EL (cell line): ENCODE measurements at places on chromosomes 3 and 15.
A peak's percentile ranks its signal among the peaks of the same experiment; 100 is the strongest.

GRCh38 chr15:70528270-70528706 lies 235.1 kb downstream of the UACA start:
- peak; percentile 30 for DNase-seq

DNA sequence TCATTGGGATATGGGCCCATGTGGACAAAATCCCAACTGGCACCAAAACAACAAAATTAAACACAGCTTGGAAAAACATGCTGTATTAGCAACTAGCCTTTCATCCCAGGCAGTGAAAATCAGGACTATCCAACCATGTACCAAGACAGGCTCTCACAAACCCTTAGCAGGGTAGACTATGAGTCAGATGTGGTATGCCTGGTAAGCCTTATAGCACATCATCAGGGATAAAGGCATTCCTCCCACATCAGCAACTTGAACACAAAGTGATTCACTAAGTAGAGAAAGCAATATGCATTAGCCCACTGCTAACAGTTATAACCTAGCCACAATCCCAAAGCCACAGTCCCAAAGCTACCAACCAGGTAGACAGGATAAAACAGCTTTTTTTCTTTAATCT lies 8.0 kb downstream of the CEP152 start:
- DNase-seq, result peak; percentile 87

- DNase-seq, result no peak
Measured at GRCh38 chr3:43958973-43959372, 268.2 kb downstream of the ABHD5 start.

GRCh38 chr15:100712226-100712625 lies 109.8 kb downstream of the ASB7 start:
- peak; percentile 41 for DNase-seq

GRCh38 chr3:32410367-32411246 lies 19.0 kb downstream of the CMTM7 start:
- DNase-seq, result no peak

- no peak for DNase-seq
Measured at GRCh38 chr3:154250291-154250690, 74.0 kb downstream of the DHX36 start.

DNA sequence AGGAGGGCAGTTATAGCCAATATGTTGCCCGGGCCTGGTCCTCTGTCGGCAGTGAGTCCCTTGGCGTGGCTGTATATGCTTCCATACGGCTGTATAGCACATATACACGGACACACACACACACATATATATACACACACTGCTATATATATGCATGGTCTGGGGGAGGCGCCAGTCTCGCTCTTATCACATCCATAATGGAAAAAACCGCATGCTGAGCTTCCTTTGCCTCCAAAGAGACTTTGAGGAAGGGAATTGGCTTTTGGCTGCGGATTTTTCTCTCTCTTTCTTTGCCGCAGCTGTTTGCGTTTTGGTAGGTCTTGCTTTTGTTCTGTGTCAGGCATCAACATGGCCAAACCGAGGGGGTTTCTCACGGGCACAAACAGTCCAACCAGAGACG lies 11.3 kb upstream of the TMEM115 start:
- DNase-seq, result no peak

DNA sequence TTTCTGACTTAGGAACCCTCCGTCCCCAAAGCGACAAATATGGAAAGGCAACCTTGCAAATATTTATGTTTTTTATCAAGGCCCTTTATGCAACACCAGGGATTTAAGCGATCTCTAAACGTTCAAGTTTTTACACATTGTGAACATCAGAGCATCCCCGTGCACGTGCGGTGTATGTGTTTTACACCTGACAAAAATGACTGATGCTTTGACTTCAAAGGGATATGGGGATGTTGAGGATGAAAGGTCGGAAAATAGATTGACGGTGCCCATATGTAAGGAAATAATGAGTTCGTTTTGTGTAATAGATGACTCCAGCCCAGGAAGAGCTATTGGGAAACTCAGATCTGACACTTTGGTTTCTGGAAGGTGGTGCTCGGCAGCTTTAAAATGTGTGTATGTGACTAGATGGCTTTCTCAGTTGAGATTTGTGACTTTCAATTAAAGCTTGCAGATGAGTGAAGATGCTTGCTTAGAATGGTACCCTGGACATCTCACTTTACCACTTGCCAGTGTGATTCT lies 866 bp downstream of the SLC49A4 start:
- DNase-seq, result no peak

DNA sequence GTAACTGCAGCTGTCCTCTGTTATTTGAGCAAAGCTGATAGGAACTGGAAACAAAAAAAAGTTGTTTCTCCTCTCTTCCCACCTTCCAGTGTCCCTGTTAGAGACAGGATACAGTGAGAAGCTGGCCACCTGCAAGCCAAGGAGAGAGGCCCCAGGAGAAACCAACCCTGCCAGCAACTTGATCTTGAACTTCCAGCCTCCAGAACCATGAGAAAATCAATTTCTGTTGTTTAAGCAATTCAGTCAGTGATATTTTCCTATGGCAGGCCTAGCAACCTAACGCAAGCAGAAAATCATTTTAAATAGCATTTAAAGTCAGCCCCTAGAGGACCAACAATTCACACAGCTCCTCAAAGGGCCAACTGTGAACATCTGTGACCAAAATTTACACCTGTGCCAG lies 291.3 kb downstream of the OXSM start:
- DNase-seq, result no peak

- no peak for DNase-seq
Measured at GRCh38 chr3:172132159-172132586, 92.8 kb downstream of the FNDC3B start.

- DNase-seq, result no peak
Measured at GRCh38 chr15:42359985-42360384, 684 bp downstream of the CAPN3 start.

- DNase-seq, result peak; percentile 96
Measured at GRCh38 chr3:15647611-15648167, 46.1 kb downstream of the BTD start.

DNA sequence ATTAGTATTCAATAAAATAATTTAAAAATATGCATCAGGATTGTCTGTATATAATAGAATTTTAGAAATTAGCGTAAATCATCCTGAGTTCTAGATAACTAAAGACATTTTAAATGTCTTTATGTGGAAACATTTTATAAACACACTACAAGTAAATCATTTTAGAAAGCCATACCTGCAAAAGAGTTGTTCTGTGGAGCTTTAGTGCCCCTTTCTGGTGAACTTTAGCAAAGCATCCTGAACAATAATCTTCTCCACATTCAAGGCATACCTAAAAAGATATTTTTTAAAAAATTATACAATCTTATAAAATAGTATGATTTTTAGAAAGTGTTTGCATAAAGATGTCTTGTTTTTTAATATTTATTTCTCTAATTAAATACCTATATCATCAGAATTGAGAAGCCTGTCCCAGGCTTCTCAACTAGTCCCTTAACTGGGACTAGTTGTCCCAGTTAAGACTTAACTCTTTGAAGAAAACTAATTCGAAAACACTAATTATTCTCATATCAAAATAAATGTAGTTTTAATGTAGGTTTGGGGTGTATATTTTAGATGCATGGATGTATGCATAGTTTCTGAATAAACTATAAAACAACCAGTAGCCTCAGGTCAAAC lies 29.7 kb downstream of the ZBBX start:
- DNase-seq, result no peak

- peak; percentile 86 for DNase-seq
Measured at GRCh38 chr3:38168151-38169026, 3.1 kb downstream of the OXSR1 start.

GRCh38 chr3:77919244-77919643 lies 879.3 kb downstream of the ROBO2 start:
- no peak for DNase-seq

DNA sequence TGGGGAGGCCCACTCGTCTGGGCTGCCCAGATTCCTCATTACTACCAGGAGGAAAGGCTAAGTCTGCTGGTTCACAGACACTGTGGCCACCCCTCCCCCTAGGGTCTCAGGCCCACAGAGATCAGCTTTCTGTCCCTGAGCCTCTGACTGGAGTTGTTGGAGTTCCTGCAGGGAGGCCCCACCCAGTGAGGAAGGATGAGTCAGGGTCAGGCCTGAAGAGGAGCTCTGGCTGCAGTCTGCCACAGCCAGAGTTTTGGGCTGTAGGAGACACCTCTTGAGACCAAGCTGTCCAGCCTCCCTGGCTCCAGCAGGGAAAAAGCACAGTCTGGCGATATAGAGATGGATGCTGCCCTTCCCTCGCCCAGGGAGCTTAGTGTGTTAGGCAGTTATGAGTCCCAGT lies 720.9 kb upstream of the SEMA6D start:
- DNase-seq, result no peak

GRCh38 chr15:41180206-41180789 lies 50.3 kb downstream of the EXD1 start:
- peak; percentile 38 for DNase-seq

- no peak for DNase-seq
Measured at GRCh38 chr3:183540501-183541234, 14.8 kb downstream of the KLHL6 start.

DNA sequence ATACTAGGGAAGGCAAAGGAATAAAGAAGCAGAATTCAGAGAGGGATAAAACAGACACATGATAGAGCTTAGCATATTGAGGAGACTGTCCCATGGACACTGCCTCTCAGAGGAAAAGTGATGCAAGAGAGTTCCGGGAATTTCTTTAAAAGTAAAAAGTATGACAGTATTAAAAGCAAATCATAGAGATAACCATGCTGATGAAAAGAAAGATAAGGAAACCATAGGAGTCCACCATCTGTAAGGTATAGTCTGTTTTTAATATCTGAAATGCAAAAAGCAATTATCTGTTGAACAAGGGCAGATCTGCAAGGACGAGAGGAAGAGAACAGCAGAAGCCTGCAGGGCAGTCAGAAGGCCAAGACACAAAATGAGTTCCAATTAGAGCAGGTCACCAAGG lies 495.9 kb upstream of the GOLIM4 start:
- DNase-seq, result no peak

DNA sequence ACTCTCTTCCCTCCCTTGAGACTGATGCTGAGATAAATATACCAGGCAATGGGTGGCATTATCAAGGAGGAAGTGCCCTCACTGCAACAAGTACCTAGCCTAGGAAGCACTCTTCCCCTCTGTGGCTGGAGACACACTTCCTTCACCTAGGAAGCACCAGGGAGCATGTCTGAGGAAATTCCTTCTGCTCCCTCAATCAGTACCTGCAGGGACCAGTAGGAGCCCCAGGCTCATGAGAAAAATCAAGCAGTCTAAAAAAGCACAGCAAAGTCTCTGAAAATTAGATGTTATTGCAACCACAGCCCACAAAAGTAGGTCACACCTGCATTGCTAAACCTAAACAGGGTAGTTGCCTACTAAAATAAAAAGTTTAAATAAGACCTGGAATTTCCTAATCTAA lies 78.2 kb upstream of the TRPM1 start:
- no peak for DNase-seq

DNA sequence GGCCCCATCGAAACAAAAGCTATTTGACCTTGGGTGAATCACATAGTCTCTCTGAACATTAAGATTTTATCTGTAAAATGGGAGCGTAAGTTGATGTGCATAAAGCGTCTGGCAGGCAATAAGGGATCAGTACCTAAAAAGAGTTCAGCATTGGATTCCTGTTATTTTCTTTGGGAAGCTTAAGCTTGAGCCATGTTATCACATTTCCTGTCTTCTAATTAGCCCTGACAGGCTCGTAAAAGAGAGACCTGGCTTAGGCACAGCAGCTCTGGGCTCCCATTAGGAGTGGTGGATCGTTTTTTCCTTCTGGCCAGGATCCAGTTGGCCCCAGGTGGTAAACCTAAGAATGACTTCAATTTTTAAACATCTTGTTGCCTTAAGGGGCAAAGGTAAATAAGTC lies 26.0 kb upstream of the CA12 start:
- DNase-seq, result no peak
